Mammary epithelial cell (primary cell): ENCODE measurements at places on chromosomes 12 and 14. TPM values are rescaled to one million over a fixed set of nuclear protein-coding genes. Genes with fewer than 3 reads are reported as not detected.

GRCh38 chr14:37263656-37264236 lies 66.0 kb downstream of the MIPOL1 start:
- no peak for DNase-seq

DNA sequence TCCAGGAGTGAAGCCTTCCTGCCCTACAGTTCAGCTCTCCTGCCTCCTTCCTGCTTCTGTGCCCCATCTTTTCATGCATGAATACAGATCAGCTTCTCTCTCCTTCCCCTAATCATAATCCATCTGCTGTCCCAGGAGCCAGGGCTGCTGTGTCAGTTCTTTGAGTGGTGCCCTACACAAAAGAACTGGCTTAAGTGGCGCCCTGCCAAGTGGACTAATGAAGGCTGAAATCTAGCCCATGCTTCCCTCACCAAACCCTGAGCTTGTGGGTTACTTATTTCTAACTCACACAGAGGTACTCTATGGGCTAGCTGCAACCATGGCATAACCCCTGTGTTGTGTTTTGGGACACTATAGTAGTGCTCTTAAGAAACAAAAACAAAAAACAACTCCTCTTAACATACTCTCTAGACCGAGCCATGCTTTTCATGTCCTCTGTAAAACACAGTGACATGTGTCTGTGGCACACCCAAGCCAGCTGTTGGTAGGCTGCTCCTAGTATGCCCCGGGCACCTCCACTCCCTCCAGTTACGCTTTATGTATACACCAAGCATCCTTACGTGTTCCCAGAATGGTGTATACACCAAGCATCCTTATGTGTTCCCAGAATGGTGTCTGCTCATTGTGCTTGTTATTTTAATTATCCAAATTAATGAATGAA lies 19.3 kb upstream of the ETV6 start:
- no peak for DNase-seq

GRCh38 chr14:71942904-71943694 lies 10.9 kb downstream of the RGS6 start:
- no peak for DNase-seq

The PDE3A gene
- under 0.01 TPM for total RNA-seq
